Iris pigment epithelial cell (primary cell): ENCODE measurements at places on chromosomes 2 and 18.
A peak's percentile ranks its signal among the peaks of the same experiment; 100 is the strongest.

DNA sequence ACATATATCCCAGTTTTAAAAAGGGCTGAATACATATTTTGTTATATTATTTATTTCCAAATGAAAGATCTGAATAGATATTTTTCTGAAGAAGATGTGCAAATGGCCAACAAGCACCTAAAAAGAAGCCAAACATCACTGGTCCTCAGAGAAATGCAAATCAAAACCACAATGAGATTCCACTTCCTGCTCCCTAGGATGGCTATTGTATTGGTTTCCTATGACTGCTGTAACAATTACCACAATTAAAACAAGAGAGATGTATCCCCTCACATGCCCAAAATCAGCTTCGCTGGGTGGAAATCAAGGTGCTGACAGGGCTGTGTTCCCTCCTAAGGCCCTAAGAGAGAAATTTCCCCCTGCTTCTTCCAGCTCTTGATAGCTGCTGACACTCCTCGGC, 23.2 kb downstream of the ABCB11 start:
- no peak for DNase-seq

- DNase-seq = no peak
These were observed 78.3 kb downstream of the MBP start for GRCh38 chr18:77054288-77054605.

GRCh38 chr18:24014986-24015638, 558 bp downstream of the TTC39C start:
- DNase-seq = peak; percentile 80

GRCh38 chr18:5508821-5509220, 35.0 kb downstream of the EPB41L3 start:
- no peak for DNase-seq

- no peak for DNase-seq
These were observed 28.7 kb upstream of the ATP8B1 start for GRCh38 chr18:57831597-57832377.

DNA sequence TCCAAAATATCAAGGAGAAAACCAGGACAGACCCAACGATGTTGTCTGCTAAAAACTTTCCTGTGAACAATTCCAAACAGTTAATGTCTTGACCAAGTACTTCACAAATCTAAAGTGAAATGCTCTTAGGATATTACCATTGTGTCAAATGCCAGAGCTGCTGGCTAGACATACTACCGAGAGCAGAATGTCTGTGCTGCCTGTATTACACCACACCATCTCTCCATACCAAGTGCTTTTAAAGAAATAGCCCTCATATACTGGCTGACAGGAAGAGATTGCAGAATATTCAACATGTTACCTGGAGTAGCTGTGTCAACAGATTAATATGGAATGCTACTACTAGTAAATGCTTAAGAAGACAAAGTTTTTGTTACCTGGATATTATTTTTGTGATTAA, 18.6 kb downstream of the IAH1 start:
- DNase-seq = no peak

- DNase-seq = peak; percentile 93
These were observed at the start of gene PPIG for GRCh38 chr2:169584005-169584877. Gene PPIG, plus strand, starts transcription at chr2:169584351. Its CDS starts 19,691 bp downstream, at chr2:169604042.
